Pancreas (tissue), 10 donors: ENCODE measurements at places on chromosomes 6 and 20.

GRCh38 chr20:46807998-46808397, 86.6 kb upstream of the EYA2 start:
- DNase-seq: no peak

GRCh38 chr20:23544133-23544532, 24.2 kb downstream of the CST9L start:
- DNase-seq: no peak

- no peak for DNase-seq
Measured at GRCh38 chr6:31659649-31660380, 763 bp downstream of the C6orf47 start.

GRCh38 chr20:61667056-61667792, 398.5 kb downstream of the TAF4 start:
- DNase-seq: no peak

DNA sequence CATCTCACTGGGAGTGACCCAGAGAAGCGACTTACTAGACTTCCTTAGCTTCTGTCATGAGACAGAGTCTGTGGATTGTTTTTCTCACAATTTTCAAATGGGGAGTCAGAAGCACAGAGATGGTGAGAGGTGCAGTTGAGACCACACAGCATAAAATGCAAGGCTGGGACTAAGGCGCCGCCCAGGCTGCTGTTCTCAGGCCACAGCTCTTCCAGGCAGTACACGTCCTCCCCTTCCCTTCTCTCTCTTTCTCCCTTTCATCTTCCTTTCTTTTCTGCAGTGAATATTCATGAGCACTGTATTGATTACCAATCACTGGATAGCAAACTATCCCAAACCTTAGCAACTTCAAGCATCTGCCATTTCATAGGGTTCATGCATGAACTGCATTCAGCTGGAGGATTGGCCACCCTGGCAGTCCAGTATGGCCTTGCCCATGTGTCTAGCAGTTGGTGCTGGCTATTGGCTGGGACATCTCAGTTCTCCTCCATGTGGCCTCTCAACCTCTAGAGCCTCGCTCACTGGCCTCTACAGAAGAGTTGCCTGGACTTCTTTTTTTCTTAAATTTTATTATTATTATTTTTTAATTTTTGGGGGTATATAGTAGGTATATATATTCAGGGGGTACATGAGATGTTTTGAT, 11.4 kb downstream of the BCAS4 start:
- DNase-seq: no peak

- no peak for DNase-seq
Measured at GRCh38 chr6:163994566-163994965, 580.0 kb downstream of the QKI start.

- DNase-seq: peak; percentile 91
Measured at GRCh38 chr6:106979435-106979884, 4.9 kb upstream of the CD24 start.
